ENCODE measurements at places on chromosomes 11 and 22.

GRCh38 chr11:45180179-45180847 is 33.9 kb downstream of the PRDM11 start:
- DNase-seq, result no peak

GRCh38 chr11:12094872-12095800 is 15.3 kb upstream of the MICAL2 start:
- DNase-seq, result no peak

DNA sequence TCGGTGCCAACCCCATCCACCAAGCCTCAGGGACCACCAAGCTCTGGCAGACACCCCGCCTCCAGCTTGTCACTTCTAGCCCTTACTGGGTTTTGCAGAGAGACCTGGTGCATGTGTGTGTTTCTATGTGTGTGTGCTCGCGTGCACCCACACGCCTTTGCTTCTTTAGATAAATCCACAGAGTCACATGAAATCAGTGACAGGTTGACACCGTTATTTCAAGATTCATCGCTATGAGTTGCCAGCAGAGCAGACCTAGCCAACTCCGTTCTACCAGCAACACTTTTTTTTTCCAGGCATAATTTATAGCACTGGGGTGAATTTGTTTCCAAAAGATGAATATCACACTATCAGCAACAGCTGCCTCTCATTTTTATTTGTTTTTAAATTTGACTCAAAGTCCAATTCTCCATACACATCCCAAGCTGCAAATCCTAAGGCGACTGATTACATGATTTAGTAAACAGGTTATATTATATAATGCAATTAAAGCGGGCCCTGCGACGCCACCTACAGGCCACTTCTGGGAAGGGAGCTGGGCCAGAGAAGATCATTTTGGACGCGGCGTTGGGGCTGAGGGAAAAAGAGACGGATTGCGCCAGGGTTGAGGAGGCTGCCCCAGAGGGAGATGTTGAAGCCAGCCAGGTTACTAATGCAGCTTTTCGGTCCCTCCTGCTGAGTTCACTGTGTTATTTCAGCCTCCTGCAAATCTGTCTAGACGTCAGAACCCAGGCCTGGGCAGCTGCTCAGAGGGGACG is 150.5 kb downstream of the FEZ1 start:
- peak; percentile 28 for DNase-seq

GRCh38 chr11:47241841-47242301 is 6.7 kb downstream of the ACP2 start:
- DNase-seq, result no peak

DNA sequence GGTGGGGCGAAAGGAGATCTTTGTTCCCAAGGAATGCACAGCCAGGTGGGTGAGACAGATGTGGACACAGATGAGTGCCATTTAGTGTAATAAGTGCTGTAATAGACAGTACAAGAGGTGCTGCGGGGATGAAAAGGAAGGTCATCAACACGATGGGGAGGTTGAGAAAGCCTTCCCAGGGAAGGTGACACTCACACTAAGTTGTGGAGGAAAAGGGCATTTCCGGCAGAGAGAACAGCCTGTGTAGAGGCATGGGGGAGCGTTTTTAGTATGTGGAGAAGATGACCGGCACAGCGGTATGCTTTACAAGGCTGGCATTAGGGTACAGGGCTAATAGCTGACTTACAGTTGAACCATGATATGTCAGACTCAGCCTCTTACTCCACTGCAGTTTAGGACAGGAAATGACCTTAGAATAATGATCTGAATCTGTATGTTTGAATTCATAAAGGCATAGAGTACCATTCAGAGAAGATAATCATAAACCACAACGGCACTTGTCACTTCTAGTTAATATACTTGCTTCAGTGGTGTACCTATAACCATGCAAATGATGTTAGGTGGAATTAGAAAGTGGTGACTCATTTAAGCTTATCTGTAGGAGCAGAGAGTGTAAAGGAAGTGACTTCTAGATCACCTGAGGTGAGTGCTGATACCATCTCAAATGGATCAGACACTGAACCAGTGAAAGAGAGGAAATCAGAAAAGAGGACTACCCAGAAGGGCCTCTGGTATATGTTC is 60.6 kb downstream of the FAM83F start:
- DNase-seq, result peak; percentile 19

DNA sequence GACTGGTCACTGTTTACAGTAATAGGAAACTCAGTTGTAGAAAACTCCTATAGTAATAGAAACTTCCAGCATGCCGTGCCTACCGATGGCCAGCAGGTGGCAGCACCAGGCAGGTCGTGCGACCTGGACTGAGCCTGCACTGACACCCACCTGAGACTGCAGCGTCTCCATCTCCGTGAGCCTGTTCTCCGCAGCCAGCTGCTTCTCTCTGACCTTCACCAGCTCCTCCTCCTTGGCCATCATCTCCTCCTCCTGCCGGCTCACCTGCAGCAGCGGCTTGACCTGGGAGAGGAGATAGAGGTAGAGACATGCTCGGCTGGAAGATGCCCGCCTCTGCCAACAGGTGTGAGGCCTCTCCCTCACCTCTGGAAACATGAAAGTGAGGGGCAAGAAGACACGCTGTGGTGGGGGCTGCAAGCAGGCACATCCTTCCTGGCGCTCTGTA is 48.5 kb downstream of the APOL1 start:
- DNase-seq, result peak; percentile 85

- DNase-seq, result no peak
Observed at GRCh38 chr11:69392104-69392653, 89.3 kb upstream of the LINC01488 start.

GRCh38 chr11:92083123-92083522 is 141.5 kb upstream of the FAT3 start:
- no peak for DNase-seq

GRCh38 chr11:443542-444199 is 1.9 kb upstream of the ANO9 start:
- no peak for DNase-seq

- no peak for DNase-seq
Observed at GRCh38 chr11:128908391-128909246, 17.5 kb downstream of the KCNJ5 start.

GRCh38 chr11:17793642-17794170 is 59.1 kb downstream of the KCNC1 start:
- no peak for DNase-seq

DNA sequence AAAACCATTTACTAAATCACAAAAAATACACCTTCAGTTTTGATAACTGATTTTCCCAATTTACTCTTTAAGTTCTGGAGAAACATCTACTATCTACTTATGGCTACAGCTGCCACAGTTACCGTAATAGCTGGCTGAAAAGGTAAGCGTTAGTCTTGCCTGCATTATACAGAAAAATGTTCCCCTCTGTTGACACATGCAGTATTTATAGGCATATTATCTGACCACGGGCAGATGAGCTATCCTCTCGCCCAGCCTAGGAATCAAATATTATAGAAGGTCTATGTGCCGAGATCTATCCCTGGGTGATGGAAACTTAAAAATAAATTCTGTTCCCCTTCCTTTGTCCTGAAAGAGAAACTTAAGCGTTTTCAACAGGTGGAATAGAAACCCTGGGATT is 283.8 kb downstream of the CADM1 start:
- no peak for DNase-seq

DNA sequence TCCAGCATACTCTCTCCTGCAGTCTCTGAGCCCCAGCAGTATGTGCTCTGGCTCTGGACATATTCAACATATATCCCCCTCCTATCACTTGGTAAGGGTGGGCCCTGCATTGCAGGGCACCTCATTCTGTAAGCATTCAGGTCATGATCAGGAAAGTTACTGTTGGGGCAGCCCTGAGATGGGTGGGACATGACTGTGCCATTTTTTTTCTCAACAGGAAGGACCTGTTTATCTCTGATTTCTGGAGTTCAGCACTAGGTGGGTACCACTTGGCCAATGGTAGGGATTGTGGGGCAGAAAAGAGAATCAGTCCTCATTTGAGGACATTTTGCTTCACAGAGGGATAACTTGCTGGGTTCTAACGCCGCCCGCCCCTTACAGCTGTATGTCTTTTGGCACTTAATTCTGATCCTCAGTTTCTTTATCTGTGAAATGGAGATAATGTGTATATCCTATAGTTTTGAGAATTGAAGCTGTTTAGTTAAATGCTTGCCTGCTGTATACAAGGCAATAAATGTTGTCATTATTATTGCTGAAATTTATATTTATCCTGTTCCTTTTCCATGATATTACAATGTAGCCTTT is 2.2 kb downstream of the SRRD start:
- no peak for DNase-seq

GRCh38 chr22:19429950-19430889 is 1.3 kb downstream of the HIRA start:
- DNase-seq, result peak; percentile 41

DNA sequence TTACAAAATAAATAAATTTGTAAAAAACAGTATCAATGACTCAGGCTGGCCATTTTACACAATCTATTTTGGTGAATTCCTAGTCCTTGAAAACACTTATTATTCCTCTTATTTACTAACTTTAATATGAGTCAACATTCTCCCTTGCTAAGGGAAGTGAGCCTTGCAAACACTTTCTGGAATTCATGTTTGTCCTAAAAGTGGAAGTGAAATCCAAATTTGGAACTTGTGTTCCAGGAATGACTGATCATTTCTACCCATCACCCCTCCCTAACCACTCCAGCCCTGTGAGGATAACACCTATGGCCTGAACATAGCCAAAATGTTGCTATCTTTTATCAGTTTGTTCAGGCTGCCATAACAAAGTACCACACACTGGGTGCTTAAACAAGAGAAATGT is 83.1 kb downstream of the OR5AK2 start:
- no peak for DNase-seq
